H1 (cell line): ENCODE measurements at places on chromosomes 5 and 9. TPM values are rescaled to one million over a fixed set of nuclear protein-coding genes. Genes with fewer than 3 reads are reported as not detected.

GRCh38 chr9:16303506-16303905 is 567.0 kb downstream of the BNC2 start:
- DNase-seq: no peak

DNA sequence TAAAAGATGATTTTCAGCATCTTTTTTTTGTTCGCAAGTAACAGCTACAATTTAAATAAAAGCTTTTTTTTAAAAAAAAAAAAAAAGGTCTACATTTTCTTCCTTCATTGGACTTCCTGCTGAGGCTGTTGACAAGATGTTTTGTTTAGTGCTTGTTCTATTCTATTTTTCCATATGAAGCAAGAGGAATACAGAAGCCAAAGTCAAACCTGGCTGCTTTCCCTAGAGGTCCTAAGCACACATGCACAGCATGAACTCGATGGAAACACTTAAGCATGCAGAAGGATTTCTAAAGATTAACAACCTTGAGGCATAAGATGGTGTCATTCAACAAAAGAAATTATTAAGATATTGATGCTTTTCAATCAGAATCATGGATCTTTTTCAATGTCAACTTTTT is 105.1 kb downstream of the ADCY2 start:
- DNase-seq: no peak

The GLRA1 gene
- not detected in 2 replicates for polyA plus RNA-seq

- no peak for DNase-seq
Observed at GRCh38 chr5:143204474-143205246, 198.8 kb downstream of the NR3C1 start.

- DNase-seq: no peak
Observed at GRCh38 chr5:122375801-122376200, 63.8 kb downstream of the SNCAIP start.

The ARSB gene
- 5.0 and 6.4 TPM in 2 replicates for polyA plus RNA-seq

The LCN15 gene
- polyA plus RNA-seq: 0.08 and 0.25 TPM in 2 replicates

The PRLR gene
- polyA plus RNA-seq: 0.41 and 0.53 TPM in 2 replicates

The NCS1 gene
- 32.1 and 34.7 TPM in 2 replicates for polyA plus RNA-seq

DNA sequence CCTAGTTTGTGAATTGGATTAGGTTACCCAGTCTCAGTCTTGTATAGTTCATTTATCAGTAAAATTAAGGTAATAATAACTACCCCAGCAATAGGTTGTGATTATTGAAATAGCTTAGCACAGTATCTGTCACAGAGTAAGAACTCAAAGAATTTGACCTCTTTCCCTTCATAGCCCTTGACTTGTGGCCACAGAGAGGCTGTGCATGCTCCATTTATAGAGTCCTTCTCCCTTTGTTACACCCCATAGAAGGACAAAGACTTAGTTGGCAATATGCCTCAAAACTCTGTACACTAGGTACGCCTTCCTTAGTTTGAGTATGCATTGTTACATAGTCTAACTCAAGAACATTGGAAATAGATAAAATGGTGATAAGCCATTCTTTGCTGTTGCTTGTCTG is 257.2 kb downstream of the KCTD16 start:
- DNase-seq: no peak

The ERCC6L2 gene
- polyA plus RNA-seq: 7.7 and 9.8 TPM in 2 replicates

GRCh38 chr9:101232405-101232977 is 152.3 kb downstream of the BAAT start:
- DNase-seq: no peak

DNA sequence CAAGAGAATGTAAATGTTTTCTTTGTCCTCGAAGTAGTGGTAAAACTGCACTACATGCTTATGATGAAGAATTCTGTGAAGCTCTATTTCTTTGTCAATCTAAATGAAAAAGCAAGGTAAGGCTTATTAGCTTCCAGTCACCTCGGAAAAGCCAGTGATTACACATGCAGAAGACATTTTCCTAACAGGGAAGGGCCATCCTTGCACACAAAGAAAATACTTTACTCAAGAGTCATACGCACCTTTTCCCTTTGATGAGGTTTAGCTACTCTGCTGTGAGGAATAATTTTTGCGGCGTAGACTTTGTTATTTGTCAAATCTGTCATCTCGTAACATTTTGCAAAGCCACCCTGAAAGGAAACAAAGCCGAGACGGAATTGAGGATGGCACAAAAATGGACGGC is 1.1 kb downstream of the PLK2 start:
- DNase-seq: no peak

- no peak for DNase-seq
Observed at GRCh38 chr5:10528827-10529226, 35.0 kb upstream of the ANKRD33B start.

GRCh38 chr5:44637916-44638869 is 170.6 kb upstream of the MRPS30 start:
- peak; percentile 43 for DNase-seq

The SLC31A2 gene
- 2.3 and 2.9 TPM in 2 replicates for polyA plus RNA-seq
